ENCODE measurements at places on chromosomes 11 and 22.
A peak's percentile ranks its signal among the peaks of the same experiment; 100 is the strongest.

DNA sequence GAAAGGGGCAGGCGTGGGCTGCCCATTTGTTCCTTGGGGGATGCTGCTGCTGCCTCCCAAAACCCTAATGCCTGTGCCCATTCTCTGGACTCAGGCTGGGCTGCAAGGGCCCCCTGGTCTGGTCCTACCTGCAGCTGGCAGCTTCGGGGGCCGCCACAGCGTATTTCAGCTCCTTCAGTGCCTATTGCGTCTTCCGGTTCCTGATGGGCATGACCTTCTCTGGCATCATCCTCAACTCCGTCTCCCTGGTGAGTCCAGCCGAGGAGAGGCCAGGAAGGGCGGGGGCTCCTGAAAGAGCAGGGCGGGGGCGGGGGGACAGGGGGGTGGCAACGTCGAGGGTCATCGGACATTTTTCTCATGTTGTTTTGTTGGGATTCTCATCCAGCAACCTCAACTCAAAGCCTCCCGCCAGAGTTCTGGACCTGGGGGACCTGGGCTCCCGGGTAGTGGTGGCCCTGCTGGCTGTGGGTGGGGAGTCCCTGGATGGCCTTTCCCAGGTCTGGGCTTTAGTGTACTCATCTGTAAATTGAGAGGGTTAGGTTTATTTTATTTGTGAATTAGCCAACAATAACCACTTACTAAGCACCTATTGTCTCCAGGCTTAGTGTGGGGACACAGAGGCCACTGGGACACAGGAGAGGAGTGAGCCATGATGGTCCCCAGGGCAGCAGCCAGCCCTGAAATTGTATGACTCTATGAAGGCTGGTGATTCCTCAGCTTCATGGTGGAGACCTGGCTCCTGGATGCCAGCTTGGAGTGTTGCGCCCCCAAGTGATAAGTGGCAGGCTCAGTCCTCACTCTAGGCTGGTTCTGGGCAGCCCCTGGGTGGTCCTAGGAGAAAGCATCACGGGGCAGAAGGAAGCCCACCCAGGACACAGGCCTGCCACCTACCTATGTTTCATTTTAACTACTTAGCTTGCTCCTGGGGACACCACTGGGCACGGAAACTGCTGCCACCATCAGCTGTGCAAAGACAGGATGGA, 36.0 kb downstream of the CAPN1 start:
- DNase-seq, result no peak

GRCh38 chr11:126159719-126160344, 51.6 kb downstream of the RPUSD4 start:
- DNase-seq, result no peak

DNA sequence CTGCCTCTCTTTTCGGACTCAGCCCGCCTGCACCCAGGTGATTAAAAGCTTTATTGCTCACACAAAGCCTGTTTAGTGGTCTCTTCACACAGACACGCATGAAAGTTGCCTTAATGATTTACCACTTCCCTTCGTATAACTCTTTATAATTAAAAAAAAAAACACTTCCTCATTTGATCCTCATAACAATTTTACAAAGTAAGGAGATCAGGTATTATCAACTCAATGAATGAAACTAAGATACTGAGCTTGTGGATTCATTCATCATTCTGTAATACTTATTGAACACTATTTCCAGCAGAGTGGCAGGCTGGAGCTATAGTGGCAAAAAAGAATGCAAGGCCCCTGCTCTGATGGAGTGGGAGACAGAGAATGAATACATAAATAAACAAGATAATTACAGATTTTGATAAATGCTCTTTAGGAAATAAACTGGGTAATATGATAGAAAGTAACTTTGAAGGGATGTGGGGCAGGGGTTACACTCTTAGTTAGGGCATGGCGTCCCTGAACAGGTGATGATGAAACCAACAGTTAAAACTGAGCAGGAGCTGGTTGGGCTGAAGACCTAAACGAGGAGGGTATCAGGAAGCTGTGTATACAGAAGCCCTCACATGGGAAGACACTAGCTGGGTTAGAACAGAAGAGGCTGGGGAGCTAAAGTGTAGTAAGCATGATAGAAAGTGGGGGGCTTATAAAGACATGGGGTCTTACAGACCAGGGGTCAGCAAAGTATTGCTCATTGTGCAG, 5.4 kb upstream of the CRTAM start:
- no peak for DNase-seq

GRCh38 chr11:123051146-123051545, 10.8 kb downstream of the HSPA8 start:
- DNase-seq, result no peak

DNA sequence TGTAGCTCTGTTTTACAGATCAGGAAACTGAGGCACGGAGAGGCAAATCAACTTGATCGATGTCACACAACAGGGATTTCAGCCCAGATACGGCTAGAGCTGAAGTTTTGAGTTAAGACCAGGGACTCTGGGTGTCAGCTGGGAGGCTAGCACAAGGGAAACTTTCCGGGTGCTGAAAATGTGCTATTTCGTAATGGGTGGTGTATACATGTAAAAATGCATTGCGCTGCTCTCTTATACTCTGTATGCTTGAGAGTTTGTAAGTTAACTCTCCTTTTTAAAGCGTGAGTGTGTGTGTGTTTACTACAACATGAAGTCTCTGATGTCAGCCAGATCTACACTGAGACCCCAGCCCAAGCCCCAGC, 227.6 kb downstream of the MN1 start:
- DNase-seq, result no peak

DNA sequence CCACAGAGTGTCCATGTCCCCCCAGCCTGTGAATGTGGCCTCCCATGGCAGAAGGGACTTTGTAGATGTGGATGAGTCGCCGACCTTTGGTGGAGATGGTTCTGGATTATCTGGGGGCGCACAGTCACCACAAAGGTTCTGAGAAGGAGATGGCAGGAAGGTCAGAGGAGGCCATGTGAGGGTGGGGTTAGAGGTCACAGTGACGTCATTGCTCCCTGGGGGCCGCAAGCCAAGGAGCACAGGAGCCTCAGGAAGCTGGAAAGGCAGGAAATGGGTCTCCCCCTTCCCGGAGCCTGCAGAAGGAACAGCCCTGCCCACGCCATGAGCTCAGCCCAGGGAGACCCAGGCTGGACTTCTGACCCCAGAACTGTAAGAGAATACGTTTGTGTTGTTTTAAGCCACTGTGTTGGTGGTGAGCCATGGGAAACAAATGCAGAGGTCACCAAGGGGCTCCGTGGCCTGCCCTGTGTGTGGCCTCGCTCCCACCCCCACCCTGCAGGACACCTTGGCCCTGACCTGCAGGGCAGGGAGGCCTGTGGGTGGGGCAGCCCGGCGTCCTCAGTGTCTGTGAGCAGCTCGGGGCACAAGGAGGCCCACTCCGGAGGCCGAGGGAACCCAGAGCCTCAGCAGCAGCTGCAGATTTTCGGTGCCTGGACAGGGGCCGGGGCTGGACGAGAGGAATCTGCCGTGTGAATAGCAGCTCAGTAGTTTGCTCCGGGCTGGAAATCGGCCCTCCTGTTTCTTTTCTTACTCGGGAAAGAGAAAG, 32.1 kb downstream of the GRAMD4 start:
- DNase-seq, result no peak

DNA sequence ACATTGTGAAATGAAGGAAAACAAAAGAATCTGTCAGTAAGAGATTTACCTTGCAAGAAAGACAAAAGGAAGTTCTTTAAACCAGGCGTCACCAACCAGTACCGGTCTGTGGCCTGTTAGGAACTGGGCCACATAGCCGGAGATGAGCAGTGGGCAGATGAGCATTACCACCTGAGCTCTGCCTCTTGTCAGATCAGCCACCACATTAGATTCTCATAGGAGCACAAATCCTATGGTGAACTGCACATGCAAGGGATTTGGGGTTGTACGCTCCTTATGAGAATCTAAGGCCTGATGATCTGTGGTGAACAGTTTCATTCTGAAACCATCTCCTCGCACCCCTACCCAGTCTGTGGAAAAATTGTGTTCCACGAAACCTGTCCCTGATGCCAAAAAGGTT, 108.2 kb downstream of the CYP2R1 start:
- DNase-seq, result no peak

DNA sequence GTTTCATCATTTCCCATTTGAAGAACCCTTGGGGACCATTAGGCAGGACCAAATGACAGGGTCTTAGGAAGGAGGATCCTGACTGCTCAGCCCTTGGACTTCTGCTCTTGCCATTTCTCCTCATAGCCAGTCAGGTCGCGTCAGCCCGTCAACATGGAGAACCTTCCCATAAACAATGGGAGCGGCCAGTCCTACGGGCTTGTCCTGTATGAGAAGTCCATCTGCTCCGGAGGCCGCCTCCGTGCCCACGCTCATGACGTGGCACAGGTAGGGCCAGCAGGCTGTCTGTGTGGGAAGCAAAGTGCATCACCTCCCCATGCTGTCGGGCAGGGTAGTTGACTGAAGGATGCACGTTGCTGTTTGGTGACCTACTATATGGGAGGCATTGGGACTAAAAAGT, 19.6 kb upstream of the GLB1L2 start:
- DNase-seq, result no peak

DNA sequence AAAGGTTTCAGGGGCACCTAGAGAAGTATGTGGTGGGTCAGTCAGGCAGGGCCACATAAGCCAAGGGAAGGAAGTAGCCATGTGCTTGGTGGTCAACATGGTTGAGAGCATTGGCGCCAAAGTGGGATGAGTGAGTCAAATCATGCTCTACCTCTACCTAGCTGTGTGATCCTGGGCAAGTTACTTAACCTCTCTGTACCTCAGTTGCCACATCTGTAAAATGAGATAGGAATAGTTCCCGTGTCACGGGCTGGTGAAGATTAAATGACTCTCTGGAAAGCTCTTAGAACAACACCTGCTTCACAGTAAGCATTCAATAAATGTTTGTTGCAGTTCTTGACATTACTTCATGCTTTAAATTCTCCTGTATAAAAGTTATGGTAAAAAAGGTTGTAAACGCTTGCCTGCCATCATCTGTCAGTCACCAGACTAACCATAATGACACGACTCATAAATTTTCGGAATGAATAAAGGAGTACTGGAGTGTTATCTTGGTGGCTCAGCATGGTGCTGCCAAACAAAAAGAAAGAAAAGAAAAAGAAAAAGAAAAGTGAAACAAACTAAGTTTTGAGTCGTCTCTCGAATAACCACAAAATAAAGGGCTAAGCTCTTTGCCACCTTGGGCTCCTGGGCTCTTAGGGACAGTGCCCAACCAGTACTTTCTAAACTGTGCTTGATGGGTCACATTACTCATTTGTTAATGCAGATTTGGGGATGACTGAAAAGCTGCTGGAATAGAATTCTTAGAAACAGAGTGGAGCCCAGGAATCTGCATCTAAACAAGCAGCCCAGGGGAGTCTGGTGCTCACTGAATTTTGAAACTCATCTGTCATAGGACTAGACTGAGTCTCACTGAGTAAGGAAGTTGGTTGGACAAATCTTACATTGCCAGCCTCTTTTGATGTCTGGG, 107.6 kb downstream of the LDLRAD3 start:
- no peak for DNase-seq

DNA sequence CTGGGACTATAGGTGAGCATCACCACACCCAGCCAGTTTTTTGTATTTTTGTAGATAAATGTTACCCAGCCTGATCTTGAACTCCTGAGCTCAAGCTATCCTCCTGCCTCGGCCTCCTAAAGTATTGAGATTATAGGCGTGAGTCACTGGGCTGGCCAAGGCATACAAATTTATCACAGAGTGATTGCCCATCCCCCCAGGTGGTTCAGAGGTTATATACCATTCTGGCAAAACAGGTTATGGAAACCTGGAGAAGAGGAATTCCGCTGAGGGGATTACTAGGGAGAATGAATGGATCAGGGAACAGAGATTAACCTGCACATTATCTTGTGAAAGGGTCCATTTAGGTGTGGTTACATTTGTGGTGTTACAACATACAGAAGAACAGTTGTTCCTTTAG, 8.1 kb downstream of the ATG13 start:
- DNase-seq, result no peak

GRCh38 chr11:118757876-118758399, 33.0 kb downstream of the DDX6 start:
- DNase-seq, result no peak

- DNase-seq, result peak; percentile 27
Measured at GRCh38 chr22:39242595-39243438, 2.0 kb downstream of the PDGFB start.

- no peak for DNase-seq
Measured at GRCh38 chr22:25327018-25327755, 107.7 kb downstream of the CRYBB2 start.

GRCh38 chr22:26066534-26066933, 102.7 kb upstream of the SEZ6L start:
- DNase-seq, result peak; percentile 82

DNA sequence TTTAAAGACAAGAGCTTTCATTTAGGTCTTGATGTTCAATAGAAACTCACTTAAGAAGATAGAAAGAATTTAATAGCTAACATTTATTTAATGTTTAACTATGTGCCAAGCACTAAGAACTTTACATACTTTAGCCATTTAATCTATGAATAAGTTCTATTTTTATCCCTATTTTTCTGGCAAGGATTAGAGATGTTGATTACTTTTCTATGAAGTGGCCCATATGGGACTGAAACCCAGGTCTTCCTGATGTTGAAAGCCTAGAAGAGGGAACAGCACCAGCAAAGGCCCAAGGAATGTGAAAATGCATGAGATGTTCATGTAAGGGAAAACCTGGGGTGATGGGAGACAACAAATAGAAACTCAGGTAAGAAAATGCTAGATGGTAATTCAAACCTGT, 15.4 kb upstream of the TBCEL start:
- no peak for DNase-seq

DNA sequence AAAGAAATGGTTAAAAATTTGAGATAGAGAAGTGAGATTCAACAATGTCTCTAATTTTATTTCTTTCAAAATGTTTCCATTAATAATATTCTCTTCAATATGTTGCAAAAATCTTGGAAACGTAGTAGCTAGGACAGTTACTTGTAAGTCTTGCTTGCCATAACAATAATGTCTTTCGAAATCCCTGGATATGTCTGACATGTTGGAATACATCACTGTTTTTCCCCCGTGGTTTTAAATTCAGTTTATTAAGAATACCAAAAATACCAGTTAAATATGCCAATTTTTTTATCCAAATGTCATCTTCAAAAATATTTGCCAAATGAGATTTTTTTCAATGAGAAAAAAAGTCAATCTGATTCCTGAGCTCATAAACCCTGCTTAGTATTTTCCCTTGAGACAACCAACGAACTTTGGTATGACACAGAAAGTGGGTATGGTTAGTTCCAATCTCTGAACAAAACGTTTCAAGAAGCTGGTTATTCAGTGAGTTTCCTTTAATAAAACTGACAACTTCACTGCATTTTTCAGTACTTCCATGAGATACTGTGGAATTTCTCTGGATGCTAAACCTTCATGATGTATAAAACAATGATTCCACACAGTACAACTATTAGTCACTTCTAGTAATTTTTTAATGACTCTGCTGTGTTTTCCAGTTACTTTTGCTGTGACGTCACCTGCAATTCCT, 36.7 kb upstream of the AMPD3 start:
- DNase-seq, result no peak

GRCh38 chr11:134882141-134882540, 470.1 kb upstream of the B3GAT1 start:
- DNase-seq, result peak; percentile 79

GRCh38 chr22:22770280-22770871, 117.2 kb upstream of the IGLL5 start:
- peak; percentile 34 for DNase-seq

- DNase-seq, result no peak
Measured at GRCh38 chr11:10990637-10991193, 132.9 kb upstream of the ZBED5 start.

Data from NCI-H345 (cell line).